Forelimb muscle (tissue), 1 donor: ENCODE measurements at places on chromosomes 6 and 20. TPM values are rescaled to one million over a fixed set of nuclear protein-coding genes. Genes with fewer than 3 reads are reported as not detected.

The PRDM13 gene
- not detected for polyA plus RNA-seq

The TRAPPC3L gene
- polyA plus RNA-seq: 0.09 TPM

GRCh38 chr6:163720460-163721235 is 306.1 kb downstream of the QKI start:
- DNase-seq: no peak

DNA sequence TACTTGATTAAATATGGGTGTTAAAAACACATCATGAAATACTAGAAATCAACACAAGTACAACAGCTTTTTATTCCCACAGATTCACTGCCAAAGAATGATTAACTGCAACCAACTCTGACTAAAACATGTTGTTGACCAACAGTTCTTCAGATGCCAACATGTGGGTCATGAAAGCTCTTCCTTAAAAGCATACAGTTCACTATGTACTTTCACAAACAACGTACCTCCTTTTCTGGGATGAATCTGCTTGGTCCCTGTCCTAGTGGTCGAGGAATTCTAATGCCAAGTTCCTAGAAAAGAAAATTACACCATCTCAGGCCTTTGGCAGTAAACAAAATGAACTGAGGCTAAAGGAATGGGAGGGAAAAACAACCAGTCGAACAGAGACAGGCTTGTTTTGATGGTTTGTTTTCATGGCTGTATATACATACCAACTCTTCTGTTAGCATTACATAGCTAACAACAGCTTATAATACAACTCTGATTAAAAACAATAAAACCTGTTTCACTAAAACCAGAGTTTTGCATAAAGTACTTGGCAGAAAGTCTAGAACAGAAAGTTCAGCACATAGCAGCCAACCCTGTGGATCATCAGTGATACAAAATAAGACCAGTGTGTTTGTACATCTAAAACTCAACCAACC is 92.5 kb downstream of the SESN1 start:
- DNase-seq: no peak

- no peak for DNase-seq
Measured at GRCh38 chr6:85986681-85987080, 344.0 kb upstream of the SYNCRIP start.

GRCh38 chr6:31079656-31080261 is 32.6 kb downstream of the C6orf15 start:
- peak; percentile 32 for DNase-seq

DNA sequence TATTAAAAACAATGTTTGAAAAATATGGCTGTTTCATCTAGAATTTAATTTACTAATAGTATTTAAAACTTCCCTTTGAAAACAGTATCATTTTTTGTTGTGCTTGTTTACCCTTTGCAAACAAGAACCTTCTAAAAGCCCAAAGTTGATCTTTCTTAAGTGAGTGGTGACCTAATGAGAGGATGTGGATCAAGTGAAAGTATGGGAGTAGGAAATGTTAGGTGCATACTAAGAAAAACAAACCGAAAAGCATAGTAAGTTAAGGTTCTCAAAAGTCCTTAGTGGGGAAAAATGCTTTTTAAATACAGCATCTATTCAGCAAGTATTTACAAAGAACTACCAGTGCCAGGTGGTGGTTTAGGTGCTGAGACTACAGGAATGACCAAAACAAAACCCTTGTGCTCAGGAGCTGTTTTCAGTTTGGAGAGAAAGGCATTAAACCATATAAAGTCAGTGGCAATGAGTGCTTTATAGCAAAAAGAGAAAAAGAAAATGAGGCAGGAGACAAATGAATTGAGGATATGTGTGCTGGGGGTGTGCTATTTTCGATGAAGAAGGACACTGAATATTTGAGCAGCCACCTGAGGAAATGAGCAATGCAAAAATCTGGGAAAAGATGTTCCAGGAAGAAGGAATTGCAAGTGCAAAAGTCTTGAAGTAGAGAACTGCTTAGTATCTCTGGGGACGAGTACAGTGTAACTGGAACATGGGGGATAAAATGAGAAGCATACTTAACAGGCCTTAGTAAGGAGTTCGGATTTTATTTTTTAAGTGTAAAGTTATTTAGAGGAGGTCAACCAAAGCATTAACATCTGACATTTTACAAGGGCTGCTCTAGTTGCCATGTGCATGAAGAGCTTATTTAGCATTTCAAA is 24.0 kb downstream of the RNF146 start:
- no peak for DNase-seq
